ENCODE measurements at places on chromosomes 5 and 9.

- H3K4me1 ChIP-seq, result peaks cover 14% of the 10 kb centered on the region
- no peaks in the 10 kb centered on the region for H3K36me3 ChIP-seq
- DNase-seq, result no peak
- H3K27me3 ChIP-seq, result no peaks in the 10 kb centered on the region
- no peak overlapping the region for H3K4me3 ChIP-seq
- no peak overlapping the region for H3K27ac ChIP-seq
Measured at GRCh38 chr5:109619606-109620005, 70.1 kb upstream of the MAN2A1 start.

DNA sequence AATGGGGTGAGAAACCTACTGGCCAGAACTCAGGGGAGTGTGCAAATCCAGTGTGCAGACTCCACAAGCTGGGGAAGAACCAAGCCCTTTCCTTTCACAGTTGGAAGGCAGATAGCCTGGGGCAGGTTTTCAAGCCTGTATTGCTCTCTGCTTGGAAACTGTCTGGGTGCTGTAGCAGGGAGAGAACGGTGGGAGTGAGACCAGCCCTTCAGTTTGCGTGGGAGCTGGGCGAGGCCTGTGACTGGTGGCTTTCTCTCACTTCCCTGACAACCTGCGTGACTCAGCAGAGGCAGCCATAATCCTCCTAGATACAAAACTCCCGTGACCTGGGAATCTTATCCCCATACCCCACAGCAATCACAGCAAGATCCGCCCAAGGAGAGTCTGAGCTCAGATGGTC, 44.9 kb upstream of the SNCAIP start:
- H3K27ac ChIP-seq, result no peak overlapping the region
- H3K36me3 ChIP-seq, result no peaks in the 10 kb centered on the region
- no peak for DNase-seq
- no peaks in the 10 kb centered on the region for H3K27me3 ChIP-seq
- H3K4me3 ChIP-seq, result no peak overlapping the region
- H3K4me1 ChIP-seq, result no peaks in the 10 kb centered on the region

- H3K4me1 ChIP-seq, result peaks cover under 1% of the 10 kb centered on the region
- no peak for DNase-seq
- H3K27ac ChIP-seq, result no peak overlapping the region
- H3K4me3 ChIP-seq, result no peak overlapping the region
- no peaks in the 10 kb centered on the region for H3K27me3 ChIP-seq
Measured at GRCh38 chr9:35570709-35571504, 34.2 kb upstream of the TESK1 start.

GRCh38 chr5:168136340-168136739, 155.1 kb upstream of the WWC1 start:
- no peak for DNase-seq
- no peaks in the 10 kb centered on the region for H3K27me3 ChIP-seq
- no peaks in the 10 kb centered on the region for H3K36me3 ChIP-seq

DNA sequence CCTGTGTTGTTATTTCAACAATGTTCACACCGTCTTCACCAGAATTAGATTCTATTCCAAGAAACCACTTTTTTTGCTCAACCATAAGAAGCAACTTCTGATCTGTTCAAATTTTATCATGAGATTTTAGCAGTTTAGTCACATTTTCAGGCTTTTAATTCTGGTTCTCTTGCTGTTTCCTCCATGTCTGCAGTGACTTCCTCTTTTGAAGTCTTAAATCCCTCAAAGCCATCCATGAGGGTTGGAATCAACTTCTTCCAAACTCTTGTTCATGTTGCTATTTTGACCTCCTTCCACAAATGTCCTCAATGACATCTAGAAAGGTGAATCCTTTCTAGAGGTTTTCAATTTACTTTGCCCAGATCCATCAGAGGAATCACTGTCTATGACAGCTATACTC, 25.7 kb upstream of the ENTREP1 start:
- H3K36me3 ChIP-seq, result no peaks in the 10 kb centered on the region
- H3K27ac ChIP-seq, result no peak overlapping the region
- no peak overlapping the region for H3K4me3 ChIP-seq
- no peaks in the 10 kb centered on the region for H3K4me1 ChIP-seq
- DNase-seq, result no peak

DNA sequence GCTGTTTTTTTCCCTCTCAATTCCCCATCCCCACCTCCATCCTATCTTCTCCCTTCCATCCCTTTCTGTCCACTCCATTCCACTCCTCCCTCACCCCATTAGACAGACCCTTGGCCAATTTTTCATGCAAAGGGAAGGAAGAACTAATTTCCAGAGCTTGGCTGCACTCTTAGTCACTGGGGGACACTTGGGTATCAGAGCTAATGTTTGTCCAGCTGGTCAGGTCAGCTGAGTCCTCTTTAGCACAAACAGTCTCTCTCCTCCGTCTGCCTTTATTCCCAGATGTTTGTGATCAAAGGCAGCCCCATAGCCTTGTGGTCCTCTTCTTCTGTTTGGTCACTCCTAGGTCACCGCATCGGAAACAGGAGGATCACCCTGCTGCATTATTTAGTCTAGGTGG, 148.5 kb downstream of the NMUR2 start:
- no peaks in the 10 kb centered on the region for H3K4me1 ChIP-seq
- H3K27me3 ChIP-seq, result no peaks in the 10 kb centered on the region
- H3K36me3 ChIP-seq, result no peaks in the 10 kb centered on the region

- DNase-seq, result no peak
- no peak overlapping the region for H3K27ac ChIP-seq
- H3K4me3 ChIP-seq, result no peak overlapping the region
- no peaks in the 10 kb centered on the region for H3K36me3 ChIP-seq
Measured at GRCh38 chr5:94463739-94464138, 154.7 kb downstream of the KIAA0825 start.

DNA sequence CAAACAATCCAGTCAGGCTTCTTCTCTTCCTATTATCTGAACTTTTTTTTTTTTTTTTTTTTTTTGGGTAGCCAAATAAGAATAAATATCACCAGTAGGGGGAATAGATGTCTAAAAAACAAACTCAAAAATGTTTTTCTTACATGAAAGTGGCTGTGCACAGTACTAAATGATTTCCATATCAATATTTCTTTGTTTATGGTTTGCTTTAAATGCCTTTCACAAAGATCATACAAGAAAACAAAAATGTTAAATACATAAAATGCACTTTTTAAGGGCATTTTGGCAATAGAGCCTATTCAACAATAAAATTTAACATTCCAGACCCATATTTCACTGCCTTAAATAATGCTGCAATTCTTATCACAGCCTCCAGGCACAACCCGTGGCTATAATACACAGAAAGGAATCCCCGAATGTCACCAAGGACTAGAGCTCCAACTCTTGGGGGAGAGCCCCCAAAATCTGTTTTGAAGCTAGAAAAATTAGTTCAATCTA, 91.1 kb upstream of the TBCA start:
- H3K4me1 ChIP-seq, result no peaks in the 10 kb centered on the region
- no peaks in the 10 kb centered on the region for H3K36me3 ChIP-seq
- no peak overlapping the region for H3K27ac ChIP-seq
- DNase-seq, result no peak

GRCh38 chr9:34084562-34084961, 35.9 kb upstream of the UBAP2 start:
- H3K27ac ChIP-seq, result peak overlapping the region; percentile 92
- no peaks in the 10 kb centered on the region for H3K27me3 ChIP-seq
- H3K36me3 ChIP-seq, result peaks cover 21% of the 10 kb centered on the region
- peak; percentile 18 for DNase-seq
- H3K4me3 ChIP-seq, result no peak overlapping the region
- H3K4me1 ChIP-seq, result peaks cover 46% of the 10 kb centered on the region

DNA sequence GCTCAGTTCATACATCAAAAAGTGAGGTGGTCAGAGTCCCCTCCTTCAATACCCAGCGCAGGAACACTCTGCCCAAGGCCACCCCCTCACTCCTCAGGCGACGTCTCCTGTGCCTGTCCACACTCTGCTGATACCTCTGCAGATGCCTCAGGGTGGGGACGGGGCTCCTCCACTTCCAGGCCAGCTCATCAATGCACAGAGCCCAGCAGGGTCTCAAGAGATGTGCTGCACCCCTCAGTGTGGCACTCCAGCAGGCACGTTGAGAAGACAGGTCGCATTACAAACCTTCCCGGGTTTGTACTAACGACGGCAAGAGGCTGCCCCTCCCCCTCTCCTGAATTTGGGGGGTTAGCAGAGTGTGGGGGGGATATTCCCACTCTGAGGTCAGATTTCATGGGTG, 128.5 kb downstream of the ZNF354C start:
- DNase-seq, result no peak
- H3K27ac ChIP-seq, result no peak overlapping the region
- no peak overlapping the region for H3K4me3 ChIP-seq
- no peaks in the 10 kb centered on the region for H3K4me1 ChIP-seq

GRCh38 chr9:136605988-136606660, 56.6 kb upstream of the EGFL7 start:
- no peak for DNase-seq
- peak overlapping the region; percentile 60 for H3K27ac ChIP-seq
- H3K27me3 ChIP-seq, result no peaks in the 10 kb centered on the region
- H3K36me3 ChIP-seq, result no peaks in the 10 kb centered on the region

DNA sequence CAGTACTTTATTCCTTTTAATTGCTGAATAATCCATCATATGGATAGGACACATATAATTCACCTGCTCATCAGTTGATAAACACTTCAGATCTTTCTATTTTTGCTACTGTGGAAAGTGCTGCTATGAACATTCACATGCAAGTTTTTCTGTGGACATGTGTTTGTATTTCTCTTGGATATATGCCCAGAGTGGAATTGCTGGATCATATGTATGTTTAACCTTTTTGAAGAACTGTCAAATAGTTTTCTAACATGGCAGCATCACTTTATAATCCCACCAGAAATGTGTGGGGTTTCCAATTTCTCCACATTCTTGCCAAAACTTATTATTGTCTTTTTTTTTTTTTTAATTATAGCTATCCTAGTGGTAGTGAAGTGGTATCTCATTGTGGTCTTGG, 15.1 kb downstream of the CARTPT start:
- no peaks in the 10 kb centered on the region for H3K27me3 ChIP-seq
- H3K4me1 ChIP-seq, result no peaks in the 10 kb centered on the region
- H3K4me3 ChIP-seq, result no peak overlapping the region
- no peaks in the 10 kb centered on the region for H3K36me3 ChIP-seq
- no peak overlapping the region for H3K27ac ChIP-seq

DNA sequence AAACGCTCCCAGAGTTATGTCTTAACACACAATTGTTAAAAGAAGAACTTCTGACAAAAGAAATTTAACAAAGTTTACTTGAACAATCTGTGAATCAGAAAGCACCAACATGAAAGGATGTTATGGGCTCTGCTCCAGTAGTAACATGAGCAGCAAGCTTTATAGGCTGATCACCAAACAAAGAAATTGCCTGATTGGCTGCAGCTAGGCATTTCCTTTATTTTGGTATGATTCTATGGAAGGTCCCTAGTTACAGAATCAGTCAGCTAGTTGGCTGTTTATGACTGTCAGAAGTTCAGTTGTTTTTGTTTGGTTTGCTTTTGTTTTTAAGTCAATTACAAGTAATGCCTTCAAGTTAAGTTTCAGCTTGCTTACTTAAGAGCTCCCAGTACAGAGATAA, 102.4 kb upstream of the SMC2 start:
- no peak overlapping the region for H3K27ac ChIP-seq
- no peaks in the 10 kb centered on the region for H3K36me3 ChIP-seq
- no peaks in the 10 kb centered on the region for H3K4me1 ChIP-seq
- DNase-seq, result no peak
- H3K27me3 ChIP-seq, result no peaks in the 10 kb centered on the region
- no peak overlapping the region for H3K4me3 ChIP-seq

DNA sequence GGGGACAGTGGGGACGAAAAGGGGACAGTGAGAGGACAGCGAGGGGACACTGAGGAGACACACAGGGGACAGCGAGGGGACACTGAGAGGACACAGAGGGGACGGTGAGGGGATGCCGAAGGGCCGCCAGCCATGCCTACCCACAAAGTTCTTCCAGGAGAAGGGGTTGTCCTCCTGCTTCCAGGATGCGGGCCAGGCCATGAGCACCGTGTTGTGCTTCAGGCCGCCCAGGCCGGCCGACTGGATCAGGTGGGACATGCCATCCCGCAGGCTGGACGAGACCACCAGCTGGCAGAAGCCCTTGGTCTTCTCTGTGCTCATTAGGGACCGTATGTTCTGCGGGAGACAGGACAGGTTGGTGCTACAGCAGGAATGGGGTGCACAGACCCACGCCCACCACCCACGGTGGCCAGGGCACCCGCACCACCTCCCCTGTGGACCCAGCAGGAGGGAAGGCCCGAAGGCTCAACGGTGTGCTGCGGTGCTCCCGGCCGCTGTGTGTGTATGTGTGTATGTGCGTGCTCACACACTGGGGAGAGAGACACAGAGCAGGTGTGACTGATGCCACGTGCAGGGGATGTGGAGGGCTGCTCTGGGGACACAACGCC, 46.6 kb downstream of the SLC12A7 start:
- H3K36me3 ChIP-seq, result peaks cover 7% of the 10 kb centered on the region
- no peak overlapping the region for H3K27ac ChIP-seq
- no peaks in the 10 kb centered on the region for H3K27me3 ChIP-seq
- DNase-seq, result no peak
- H3K4me1 ChIP-seq, result no peaks in the 10 kb centered on the region

All from thoracic aorta (tissue), 2 donors.